Fibroblast of upper back skin (primary cell): ENCODE measurements at places on chromosomes 3 and 15.
A peak's percentile ranks its signal among the peaks of the same experiment; 100 is the strongest.

- peak; percentile 41 for DNase-seq
Measured at GRCh38 chr3:78178740-78179363, 1139.0 kb downstream of the ROBO2 start.

- DNase-seq, result no peak
Measured at GRCh38 chr3:150636258-150636657, 33.1 kb downstream of the SELENOT start.

DNA sequence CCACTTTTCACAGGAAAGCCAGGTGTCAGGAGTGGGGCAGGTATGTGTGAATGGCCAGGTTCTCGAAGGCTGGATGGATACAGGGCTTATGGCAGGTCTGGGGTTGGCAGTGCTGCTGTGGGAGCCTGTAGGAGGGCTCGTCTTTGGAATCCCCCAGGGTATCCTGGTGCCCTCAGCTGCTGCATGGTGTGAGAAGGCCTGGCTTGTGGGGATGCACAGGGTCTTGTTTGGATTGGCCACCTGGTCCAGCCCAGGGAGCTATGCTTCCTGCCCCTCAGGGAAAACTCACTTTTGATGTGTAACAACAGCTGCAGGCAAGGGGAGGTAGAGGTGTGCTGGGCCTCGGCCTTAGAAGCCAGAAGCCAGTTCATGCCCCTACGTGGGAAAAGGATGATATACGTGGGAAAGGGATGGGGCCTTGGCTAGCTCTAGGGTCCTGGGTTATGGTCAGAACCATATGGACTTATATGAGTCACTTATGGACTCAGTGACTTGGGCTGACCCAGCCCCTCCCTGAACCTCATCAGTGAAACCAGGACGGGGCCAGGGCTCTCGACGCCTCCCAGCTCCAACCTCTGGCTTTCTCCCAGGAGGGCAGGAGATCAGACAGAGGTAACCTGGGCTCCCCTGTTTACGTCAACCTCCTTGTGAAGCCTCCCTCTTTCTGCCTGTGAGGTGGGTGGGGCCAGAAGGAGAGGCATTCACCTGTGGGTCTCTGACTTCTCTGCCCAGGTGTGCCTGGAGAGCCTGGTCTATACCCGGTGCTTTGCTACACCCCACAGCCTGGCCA, 37.8 kb upstream of the CSPG4 start:
- DNase-seq, result no peak

DNA sequence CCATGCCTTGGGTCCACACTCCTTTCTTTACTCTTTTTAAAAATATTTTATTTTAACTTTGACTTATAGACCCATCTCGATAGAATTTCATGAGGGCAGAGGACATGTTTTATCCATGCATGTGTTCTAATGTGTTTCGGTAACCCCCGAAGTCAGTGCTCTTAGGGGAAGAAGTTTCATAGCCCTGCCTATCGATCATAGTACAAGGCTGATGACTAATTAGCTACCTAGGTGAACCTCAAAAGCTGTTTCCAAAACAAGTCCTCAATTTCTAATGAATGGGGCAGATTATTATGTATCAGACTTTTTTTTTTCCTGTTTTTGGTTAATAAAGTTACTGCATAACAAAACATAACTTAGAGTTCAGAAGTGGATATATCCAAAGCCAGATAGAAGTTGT, 82.0 kb downstream of the MBNL1 start:
- no peak for DNase-seq

- peak; percentile 3 for DNase-seq
Measured at GRCh38 chr3:63130625-63131024, 147.5 kb upstream of the SYNPR start.

DNA sequence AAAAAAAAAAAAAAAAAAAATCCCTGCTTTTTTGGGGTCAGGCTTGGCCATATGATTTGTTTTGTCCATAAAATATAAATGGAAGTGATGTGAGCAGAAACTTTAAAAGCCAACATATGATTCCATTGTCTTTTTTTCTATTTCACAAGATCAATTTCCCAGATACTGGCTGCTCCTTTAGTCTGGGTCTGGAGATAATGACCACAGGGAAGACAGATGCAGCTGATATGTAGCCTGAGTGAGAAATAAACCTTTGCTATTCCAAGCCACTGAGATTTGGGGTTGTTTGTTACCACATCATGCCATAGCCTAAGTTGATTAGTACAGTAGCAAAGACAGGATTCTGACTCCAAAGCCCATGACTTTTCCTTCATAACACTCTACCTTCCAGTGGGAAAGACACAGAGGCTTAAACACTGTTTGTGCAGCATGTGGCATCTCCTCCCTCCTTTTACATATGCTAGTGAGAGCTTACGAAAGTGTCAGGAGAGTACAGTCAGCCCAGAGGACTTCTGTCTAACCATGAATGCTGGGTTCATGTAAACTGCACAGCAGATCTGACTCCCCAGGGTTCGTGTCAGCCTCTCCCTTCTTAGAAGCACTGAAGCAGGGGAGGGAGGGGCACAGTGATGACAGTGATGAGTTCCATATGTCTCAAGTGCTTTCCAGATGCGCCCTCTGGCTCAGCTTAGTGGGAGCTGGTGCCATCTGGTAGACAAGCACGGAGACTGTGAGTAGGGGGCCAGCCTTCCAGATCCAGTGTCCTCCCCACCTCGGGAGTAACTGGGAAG, 36.7 kb upstream of the SLC7A14 start:
- peak; percentile 97 for DNase-seq

DNA sequence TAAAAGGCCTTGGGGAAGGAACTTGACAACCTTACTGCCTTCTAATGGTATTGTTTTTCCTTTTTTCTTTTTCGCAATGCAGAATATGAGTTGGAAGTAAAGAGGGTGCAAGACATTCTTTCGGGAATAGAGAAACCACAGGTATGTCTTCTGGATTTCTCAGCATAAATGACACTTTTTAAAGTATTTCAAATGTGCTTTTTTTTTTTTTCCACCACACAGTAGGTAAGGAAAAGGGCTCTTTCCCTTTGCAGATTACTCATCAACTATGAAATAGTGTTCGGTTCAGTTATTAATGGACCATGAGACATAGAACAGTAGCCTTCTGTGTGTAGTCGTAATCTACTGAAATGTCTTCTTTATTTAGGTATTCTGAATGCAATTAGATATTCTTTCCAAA, 162.4 kb downstream of the GHSR start:
- DNase-seq, result peak; percentile 90

DNA sequence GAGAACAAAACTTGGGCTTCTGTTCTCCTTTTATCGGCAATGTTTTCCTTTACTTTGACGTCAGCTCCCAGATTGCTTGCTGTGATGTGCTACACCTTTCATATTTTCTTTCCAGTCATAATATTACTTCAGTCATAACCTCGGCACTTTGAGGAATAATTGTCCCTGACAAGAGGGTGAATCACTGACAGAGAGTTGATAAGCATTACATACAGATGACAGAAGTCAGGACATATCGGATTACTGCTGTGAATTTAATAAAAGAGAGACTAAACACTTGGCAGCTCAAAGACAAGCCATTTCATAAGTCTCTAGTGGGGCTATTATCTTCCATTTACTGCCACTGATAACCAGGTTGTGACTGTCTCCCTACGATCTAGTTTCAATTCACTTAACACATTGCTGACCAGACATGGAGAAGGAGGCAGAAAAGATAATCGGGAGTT, 362.1 kb upstream of the ARRDC4 start:
- DNase-seq, result no peak

GRCh38 chr3:107705046-107705445, 182.3 kb downstream of the BBX start:
- DNase-seq, result peak; percentile 81

GRCh38 chr3:57530071-57530608, 14.0 kb downstream of the DNAH12 start:
- DNase-seq, result no peak

GRCh38 chr3:69741032-69741767, 1.9 kb downstream of the MITF start:
- DNase-seq, result no peak

DNA sequence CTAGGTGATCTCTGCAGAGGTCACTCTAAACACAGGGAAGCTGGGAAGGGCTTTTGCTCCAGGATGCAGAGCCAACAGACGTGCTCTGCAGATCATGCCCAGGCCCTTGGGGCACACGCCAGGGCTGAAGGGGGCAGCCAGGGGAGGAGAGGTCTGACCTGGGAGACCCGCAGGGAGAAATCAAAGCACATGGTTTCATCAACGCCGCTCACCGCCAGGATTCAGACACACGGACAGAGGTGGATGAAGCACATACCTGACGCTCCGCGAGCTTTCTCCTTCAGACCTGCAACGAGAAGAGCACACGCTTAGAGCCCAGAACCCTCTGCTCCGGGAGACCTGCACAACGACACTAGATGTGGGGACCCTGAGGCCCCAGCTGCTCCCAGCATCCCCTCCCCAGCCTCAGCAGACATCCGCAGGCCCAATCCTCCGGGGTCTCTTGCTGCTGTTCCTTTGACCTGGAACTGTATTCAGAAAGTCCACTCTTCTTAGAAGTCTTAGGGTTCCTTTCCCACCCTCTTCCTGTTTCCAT, 90.7 kb upstream of the IQSEC1 start:
- DNase-seq, result no peak

GRCh38 chr3:167913219-167913835, 177.8 kb downstream of the SERPINI1 start:
- peak; percentile 70 for DNase-seq

- DNase-seq, result peak; percentile 50
Measured at GRCh38 chr3:41259449-41260062, 60.3 kb downstream of the CTNNB1 start.

DNA sequence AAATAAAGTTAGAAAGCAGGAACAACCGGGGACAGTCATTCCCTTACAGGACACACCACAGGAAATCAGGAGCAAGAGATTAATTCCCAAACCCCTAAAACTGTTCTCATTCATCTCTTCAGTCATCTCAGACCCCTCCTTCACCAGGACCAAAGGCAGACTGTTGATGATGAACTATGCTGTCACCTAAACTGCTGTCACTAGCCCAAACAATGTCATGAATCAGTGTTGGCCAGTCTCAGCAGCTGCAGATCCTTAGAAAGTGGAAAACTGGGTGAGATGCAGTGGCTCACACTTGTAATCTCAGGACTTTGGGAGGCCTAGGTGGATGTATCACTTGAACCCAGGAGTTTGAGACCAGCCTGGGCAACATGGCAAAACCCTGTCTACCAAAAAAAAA, 909.6 kb downstream of the ROBO1 start:
- no peak for DNase-seq

DNA sequence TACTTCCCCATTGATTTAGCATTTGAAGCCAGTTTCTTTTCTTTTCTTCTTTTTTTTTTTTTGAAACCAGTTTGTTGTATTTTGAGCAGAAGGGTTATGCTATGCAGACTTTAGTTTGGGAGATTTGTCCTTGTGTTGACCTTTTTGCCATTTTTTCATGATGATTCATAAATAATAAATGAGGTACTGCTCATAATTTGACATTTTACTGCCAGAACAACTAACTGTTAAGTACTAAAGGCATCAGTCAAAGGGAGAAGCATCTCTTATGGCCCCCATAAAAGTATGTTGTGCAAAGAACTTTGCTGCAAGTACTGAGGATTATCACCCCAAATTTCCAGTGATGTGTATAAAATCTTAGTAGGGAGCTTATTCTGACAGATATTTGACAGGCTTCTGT, 1.7 kb upstream of the GPR87 start:
- peak; percentile 71 for DNase-seq

DNA sequence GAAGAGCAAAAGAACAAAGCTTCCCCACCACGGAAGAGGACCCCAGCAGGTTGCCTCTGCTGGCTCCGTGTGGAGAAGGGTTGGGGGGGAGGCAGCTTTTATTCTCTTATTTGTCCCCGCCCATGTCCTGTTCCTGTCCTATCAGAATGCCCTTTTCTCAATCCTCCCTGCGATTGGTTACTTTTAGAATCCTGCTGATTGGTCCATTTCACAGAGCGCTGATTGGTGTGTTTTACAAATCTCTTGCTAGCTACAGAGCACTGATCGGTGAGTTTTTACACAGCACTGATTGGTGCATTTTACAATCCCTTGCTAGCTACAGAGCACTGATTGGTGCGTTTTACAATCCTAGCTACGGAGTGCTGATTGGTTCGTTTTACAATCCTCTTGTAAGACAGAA, 100.6 kb upstream of the KLF13 start:
- no peak for DNase-seq

GRCh38 chr15:76073554-76073953, 13.8 kb downstream of the TMEM266 start:
- DNase-seq, result no peak

DNA sequence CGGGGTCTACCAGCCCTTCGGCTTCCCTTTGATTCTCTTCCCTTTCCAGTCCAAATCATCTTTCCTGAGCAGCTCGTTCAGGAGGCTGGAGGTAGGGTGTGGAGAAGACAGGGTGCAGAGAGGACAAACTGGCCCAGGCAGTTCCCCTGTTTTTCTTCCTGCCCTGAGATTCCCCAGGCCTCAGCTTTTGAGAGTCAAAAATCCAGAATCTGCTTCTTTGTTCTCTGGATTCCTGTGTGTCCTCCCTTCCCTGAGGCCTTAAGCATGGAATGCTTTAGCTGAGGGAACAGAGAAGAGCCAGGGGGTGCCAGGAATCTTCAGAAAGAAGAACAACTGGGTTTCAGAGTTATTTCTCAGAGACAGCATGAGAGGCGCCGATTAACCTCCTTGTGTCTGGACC, 26.7 kb upstream of the LRTM1 start:
- peak; percentile 46 for DNase-seq

DNA sequence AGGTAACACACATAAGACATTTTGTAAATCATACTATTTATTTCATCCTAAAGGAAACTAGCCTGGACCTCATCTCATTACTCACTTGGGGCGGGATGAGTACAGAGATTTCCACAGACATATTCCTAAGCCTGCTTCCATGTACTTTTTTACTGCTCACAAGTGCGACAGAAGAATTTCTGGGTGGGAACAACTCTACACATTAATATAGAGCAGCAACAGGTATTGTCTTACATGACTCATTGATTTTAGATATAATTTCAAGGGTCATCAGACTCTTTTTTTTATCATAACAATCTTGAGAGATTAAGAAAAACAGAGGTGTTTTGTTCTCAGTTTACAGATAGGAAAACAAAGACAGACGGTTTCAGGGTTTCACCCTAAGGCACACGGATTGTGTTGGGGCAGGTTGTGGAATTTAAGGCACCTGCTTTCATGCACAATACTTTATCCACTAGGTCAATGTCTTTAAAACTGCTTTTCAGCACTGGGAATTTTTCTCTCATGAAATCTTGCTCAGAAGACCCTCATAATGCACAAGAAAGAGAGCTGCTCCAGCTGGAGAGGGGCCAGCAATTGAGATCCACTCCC, 186.7 kb upstream of the CDIN1 start:
- DNase-seq, result no peak
